ENCODE measurements at places on chromosomes 5 and 9.

DNA sequence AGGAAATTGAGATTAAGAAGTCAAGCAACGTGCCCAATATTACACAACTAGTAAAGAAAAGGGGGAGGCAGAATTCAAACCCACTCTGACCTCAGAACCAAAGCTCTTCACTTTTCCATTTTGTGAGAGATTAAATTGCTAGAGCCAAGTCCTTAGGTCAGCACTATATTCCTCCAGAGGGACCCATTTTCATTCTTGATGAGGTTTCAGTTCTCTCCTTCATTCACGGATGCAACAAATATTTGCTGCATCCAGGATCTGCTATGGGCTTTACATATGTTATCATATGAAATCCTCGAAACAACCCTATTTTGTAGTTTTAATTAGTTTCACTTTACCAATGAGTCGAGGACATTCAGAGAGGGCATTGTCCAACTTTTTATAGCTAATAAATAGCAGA lies 239.2 kb downstream of the EFNA5 start:
- DNase-seq: no peak

GRCh38 chr9:103702572-103702971 lies 391.5 kb upstream of the SMC2 start:
- no peak for DNase-seq

GRCh38 chr9:124045076-124045829 lies 33.7 kb downstream of the LHX2 start:
- DNase-seq: no peak

- DNase-seq: no peak
These were observed 215.8 kb downstream of the TSSK1B start for GRCh38 chr5:113218906-113219517.

GRCh38 chr9:120775859-120776258 lies 17.4 kb downstream of the FBXW2 start:
- no peak for DNase-seq

GRCh38 chr9:76206821-76207220 lies 187.4 kb downstream of the RFK start:
- no peak for DNase-seq

DNA sequence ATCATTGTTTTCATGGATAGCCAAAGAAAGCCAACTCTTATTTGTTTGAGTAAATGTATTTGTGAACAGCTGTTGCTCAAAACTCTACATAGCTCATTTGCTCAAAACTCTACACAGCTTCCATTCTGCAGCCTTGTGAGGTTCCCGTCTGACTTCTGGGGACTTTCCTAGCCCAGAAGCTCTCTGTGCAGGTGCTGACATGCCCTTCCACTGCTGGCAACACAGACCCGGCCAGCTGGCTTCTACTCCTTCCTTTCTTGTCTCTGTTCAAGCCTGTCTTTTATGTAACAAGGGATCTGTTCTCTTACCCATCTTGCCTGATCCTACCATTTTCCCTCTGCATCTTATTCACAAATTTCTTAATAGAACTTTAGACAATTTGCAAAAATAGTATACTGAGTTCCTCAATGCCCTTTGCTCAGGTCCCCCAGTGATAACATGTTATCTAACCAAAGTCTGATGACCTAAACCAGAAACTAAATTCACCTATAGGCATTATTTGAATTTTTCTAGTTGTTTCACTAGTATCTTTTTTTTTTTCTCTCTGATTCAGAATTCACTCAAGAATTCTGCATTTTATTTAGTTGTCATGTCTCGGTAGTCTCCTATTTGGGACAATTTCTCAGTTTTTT lies 556.5 kb upstream of the SEMA6A start:
- DNase-seq: no peak

- DNase-seq: no peak
These were observed 78.6 kb downstream of the NTRK2 start for GRCh38 chr9:84748112-84748511.

GRCh38 chr5:134957920-134958608 lies 9.6 kb upstream of the CATSPER3 start:
- DNase-seq: no peak
